Ascending aorta (tissue), 2 donors: ENCODE measurements at places on chromosomes 13 and 19.

- no peak for DNase-seq
These were observed 15.2 kb upstream of the PAK4 start for GRCh38 chr19:39110263-39110967.

- DNase-seq = no peak
These were observed 108.2 kb downstream of the SIPA1L3 start for GRCh38 chr19:38015216-38015615.

DNA sequence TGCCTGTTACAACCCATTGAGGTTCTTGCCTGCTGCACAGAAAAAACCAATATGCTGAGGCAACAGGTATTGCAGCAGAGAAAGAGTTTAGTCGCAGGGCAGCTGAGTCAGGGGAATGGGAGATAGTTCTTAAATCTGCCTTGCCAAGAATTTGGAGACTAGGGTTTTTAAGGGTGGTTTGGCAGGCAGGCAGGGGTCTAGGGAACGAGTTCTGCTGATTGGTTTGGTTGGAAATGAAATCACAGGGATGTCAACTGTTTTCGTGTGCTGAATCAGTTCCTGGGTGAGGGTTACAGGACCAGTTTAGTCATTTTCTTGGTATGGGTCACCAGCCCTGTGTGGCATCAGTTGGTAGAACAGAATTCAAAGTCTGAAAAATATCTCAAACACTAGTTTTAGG lies 36.6 kb downstream of the PDS5B start:
- DNase-seq = no peak

- no peak for DNase-seq
These were observed 117.9 kb downstream of the ITGBL1 start for GRCh38 chr13:101570410-101570809.

GRCh38 chr19:28394725-28395124 lies 818.2 kb downstream of the UQCRFS1 start:
- DNase-seq = no peak

DNA sequence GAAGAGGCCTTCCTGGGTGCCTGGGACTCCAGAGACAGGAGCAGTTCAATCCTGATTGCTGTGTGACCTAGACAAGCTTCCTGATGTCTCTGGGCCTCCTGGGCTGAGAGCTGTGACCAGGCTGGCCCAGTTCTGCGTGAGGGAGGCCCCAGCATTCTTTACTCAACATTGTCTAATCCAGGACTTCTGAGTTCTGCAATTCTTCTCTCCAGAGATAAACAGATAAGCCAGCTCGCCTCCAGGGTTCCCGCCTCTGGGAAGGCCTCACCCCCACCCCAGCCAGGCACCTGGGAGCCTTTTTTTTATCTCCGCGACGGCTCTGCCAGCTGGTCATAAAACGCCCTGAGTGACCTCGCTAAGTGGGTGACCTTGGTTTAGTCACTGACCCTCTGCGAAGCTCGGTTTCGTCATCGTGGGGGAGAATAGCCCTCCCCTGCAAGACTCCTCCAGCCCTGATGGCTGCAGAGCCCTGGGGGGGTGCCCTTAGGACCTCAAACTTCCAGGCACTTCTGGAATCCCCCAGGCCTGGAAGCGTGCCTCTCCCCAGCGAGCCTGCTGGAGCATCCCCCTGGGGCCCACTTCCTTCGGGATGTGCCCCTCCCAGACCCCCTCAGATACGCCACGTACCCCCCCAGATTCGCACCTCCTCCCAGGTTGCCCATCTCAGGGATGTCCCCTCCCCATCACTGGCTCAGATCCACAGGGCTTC lies 1.9 kb downstream of the SULT2B1 start:
- no peak for DNase-seq

- peak; percentile 70 for DNase-seq
These were observed at the start of gene C19orf12 for GRCh38 chr19:29714953-29715700. Gene C19orf12 (minus strand): TSS chr19:29715261. CDS start chr19:29708413, 6,848 bp downstream.

DNA sequence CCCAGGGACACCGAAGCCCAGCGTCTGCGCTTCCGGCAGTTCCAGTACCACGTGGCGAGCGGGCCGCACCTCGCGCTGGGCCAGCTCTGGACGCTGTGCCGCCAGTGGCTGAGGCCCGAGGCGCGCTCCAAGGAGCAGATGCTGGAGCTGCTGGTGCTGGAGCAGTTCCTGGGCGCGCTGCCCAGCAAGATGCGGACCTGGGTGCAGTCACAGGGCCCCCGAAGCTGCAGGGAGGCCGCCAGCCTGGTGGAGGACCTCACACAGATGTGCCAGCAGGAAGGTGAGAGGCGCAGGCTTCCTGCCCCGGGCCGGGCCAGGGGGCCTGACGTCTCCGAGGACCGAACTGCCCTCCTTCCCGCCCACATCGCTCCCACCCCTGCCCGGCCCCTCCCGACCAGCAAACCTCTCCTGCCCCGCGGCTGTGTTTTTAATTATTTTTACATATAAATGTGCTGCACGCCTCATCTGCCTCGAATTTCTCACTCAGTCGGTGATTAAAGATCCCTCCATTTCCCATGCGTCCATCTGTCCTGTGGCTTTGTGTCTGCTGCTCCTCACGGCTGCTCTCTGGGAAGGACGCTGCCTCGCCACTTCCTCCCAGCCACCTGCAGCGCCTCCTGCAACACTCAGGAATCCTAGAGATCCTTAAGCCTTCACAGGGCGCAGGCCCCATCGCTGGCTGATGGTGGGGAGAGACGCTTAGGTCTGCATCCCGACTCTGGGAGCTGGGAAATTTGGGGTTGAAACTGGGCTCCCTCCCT lies 4.3 kb downstream of the ZSCAN1 start:
- DNase-seq = no peak

- no peak for DNase-seq
These were observed 11.8 kb upstream of the RSPH6A start for GRCh38 chr19:45826934-45827333.

DNA sequence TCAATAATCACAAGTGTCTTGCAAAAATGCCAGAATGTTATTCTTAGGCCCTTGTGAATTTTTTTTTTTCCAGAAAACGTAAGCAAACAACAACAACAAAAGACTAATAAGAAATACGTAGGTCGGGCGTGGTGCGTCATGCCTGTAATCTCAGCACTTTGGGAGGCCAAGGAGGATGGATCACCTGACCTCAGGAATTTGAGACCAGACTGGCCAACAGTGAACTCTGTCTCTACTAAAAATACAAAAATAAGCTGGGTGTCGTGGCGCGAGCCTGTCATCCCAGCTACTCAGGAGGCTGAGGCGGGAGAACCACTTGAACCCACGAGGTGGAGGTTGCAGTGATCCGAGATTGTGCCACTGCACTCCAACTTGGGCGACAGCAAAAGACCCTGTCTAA lies 20.9 kb downstream of the TSC22D1 start:
- DNase-seq = no peak

- DNase-seq = no peak
These were observed 470.7 kb upstream of the SLITRK1 start for GRCh38 chr13:84352946-84353345.

GRCh38 chr13:70189981-70190380 lies 81.7 kb upstream of the KLHL1 start:
- no peak for DNase-seq

DNA sequence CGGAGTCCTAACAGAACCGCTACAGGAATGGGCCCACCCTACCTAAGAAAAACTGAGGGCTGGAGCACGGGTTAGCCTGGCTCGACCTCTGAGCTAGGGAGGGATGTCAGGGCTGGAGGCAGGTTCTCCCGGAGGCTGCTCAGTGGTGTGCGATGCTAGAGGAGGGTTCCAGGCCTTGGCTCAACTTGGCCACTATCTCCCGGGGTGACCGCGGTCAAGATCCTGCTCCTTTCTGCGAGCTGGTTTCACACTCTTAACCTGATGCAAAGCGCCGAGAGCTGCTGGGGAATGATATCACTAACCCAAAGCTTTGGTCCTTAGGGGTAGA lies 301 bp downstream of the POP4 start:
- DNase-seq = no peak

DNA sequence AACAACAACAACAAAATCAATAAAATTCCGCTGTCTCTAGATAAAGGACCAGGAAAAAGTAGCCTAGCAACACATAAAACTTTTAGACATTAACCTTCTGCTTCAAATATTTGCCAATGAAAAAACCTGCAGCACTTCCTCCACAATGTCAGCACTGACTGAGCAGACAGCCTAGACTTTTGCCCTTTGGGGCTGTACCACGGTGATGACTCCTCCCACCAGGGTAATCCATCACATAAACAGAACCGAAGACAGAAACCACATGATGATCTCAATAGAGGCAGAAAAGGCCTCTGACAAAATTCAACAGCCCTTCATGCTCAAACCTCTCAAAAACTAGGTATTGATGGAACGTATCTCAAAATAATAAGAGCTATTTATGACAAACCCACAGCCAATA lies 30.2 kb upstream of the TRPC4 start:
- no peak for DNase-seq

- DNase-seq = no peak
These were observed 11.4 kb upstream of the MIA start for GRCh38 chr19:40763963-40764362.

DNA sequence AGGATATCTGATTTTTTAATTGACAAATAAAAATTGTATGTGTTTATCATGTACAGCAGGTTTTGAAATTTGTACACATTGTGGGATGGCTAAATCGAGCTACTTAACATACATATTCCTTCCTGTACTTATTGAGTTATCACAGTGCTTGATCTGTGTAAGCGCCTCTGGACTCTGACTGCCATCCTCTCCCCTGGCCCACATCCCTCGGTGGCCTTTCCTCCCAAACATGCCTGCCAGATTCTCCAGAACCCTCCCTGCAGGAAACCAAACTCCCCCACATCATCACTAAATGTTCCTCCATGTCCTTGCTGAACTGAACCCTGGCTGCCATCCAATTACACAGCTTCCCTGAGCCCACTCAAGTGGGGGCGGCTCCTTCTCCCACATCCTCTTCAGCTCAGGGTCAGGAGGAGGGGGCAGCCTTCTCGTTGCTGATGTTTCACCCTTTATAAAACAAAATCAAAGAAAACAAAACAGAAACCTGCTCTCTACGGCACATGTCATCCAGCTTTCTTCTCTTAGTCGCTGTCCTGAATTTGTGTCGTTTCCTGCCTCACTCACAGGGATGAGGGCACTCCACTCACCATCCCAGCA lies 97.1 kb upstream of the SPATA13 start:
- DNase-seq = no peak

GRCh38 chr19:5645409-5645808 lies 22.5 kb downstream of the SAFB start:
- no peak for DNase-seq

GRCh38 chr19:39737351-39737750 lies 478 bp downstream of the CLC start:
- DNase-seq = no peak

- DNase-seq = no peak
These were observed 65.2 kb downstream of the MICU2 start for GRCh38 chr13:21538753-21539152.

- no peak for DNase-seq
These were observed 120.4 kb upstream of the CLDN10 start for GRCh38 chr13:95432141-95432540.

DNA sequence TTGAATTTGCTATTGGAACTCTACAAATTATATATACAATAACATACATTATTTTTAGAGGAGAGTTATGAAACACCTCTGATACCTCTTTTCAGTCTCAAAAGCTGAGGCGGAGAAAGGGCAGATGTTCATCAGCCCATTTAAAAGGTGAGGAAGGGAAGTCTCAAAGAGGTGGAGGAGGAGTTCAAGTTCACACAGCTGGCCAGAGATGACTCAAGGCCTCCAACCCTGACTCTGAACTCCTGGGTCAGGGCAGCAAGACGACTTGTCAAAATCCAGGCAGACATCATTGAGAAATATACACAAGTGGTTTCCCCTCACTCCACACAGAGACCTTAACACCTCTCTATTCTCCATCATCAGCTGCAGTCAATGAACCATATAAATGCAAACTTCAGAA lies 2.1 kb downstream of the SIAH3 start:
- no peak for DNase-seq

- peak; percentile 79 for DNase-seq
These were observed 35.3 kb upstream of the NPAS1 start for GRCh38 chr19:46984077-46985010.

DNA sequence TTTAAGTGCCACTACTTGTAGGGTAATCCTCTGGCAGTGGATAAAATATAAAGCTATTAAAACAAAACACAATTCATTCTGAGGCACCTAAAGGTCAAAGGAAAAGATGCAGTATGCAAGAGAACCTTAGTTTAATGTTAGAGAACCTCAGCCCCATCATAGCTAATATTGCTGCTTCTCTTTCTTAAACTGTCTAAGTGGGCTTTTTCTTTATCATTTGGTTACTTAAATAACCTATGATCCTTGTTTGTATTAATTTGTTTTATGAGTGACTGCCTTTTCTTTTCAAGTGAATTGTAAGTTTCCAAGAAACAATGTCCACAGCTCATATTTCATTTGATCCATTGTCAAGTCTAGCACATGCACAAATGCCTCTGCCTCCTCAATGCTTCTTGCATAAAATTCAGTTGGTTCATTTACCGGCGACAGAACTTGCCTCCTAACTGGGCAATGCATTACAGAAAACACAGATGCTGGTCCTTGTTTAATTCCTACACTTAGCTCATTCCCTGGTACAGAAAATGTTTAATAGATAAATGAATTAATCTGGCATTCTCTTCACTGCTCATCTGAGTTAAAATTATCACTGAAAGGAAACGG lies 1049.8 kb downstream of the OLFM4 start:
- no peak for DNase-seq

- no peak for DNase-seq
These were observed 11.3 kb upstream of the RNASEH2B start for GRCh38 chr13:50898338-50898737.

DNA sequence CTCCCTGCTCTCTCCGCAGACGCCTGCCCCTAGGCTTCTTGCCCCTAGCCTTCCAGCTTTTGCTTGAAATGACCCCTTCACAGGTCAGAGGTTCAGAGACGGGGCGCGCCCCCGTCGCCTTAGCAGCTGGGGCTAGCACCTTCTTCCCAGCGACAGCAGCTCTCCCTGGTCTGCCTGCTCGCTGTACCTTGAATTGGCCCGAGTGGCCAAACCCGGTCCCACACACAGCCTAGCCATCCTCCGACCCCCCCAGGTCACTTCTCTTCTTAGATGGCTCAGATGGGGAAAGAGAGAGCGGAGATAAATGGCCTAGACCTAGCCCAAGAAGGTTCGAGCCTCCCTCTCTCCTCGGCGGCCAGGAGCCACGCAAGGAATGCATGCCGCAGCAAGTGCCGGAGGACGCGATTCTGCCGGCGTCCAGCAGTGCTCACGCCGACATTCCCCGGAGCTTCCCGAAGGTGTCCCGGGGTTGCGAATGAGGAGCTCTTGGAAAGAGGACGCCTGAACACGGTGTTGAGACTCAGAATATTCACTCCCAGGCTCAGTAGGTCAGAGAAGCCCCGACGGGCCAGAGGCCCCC lies 1.3 kb downstream of the CDX2 start:
- no peak for DNase-seq

DNA sequence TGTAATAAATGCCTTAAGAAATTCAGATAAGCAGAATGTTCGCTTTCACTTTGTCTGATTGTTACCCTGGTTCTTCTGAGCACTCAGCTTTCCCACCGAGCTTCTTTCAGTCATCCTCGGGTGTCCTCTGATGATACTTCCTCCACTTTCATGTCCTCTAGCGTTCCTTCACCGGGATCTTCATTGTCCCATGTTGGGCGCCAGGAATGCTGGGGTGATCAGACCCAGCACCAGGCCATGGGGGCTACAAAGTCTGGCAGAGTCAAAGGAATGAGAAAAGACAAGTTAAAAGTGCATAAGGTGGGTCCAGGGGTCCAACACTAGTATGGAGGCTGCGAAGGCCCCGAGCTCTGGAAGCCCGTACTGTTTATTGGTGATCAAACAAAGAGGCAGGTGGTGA lies 11.7 kb upstream of the C19orf84 start:
- no peak for DNase-seq
